Caco-2 (cell line): ENCODE measurements at places on chromosomes 13 and 19. TPM values are rescaled to one million over a fixed set of nuclear protein-coding genes. Genes with fewer than 3 reads are reported as not detected.

DNA sequence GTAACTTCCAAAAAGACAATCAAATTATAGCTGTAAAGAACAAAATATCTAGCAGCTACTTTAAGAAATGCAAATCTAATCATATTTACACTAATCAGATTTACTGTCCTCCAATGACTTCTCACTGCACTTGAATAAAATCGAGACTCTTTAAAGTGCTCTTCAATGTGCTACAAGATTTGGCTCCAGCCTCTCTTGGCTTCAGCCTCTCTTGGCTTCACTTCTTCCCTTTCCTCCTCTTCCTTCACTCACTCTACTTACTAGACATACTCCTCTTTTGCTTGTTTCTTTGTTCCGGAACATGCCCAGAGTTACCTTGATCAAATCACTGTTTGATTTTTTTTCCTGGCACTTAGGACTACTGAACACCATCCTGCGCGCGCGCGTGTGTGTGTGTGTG, 495.4 kb downstream of the LMO7 start:
- no peak for DNase-seq

- no peak for DNase-seq
Observed at GRCh38 chr13:55517312-55517711, 1623.4 kb upstream of the PRR20A start.

Gene UCHL3
- total RNA-seq, result 113 and 122 TPM in 2 replicates

Gene B3GNT8
- 3.1 and 3.7 TPM in 2 replicates for total RNA-seq
